Psoas muscle (tissue), 8 donors: ENCODE measurements at places on chromosomes 3 and 15. TPM values are rescaled to one million over a fixed set of nuclear protein-coding genes. Genes with fewer than 3 reads are reported as not detected.

The GABRB3 gene
- 0.60 TPM for total RNA-seq

The SAMD7 gene
- not detected for total RNA-seq

The AGBL1 gene
- 34.8 TPM for total RNA-seq

The CKMT1A gene
- not detected for total RNA-seq
